MG63 (cell line): ENCODE measurements at places on chromosomes 16 and 17.
A peak's percentile ranks its signal among the peaks of the same experiment; 100 is the strongest.

DNA sequence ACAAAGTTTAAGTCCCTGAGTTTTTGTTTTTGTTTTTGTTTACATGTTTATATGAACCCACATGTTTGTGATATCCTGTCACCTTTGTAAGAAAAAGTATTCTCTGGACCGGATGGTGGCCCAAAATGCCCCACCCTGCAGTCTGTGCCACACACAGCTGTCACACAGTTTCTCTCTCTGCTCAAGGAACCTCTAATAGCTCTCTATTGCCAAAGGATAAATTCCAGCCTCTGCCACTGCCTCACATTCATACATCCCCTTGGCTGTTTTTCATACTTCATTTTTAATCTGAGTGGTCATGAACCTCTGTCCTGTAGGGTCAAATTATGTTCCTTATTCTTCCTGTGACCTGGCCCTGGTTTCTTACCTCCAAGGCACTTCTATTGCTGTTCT is 520.3 kb upstream of the CDH5 start:
- peak; percentile 11 for DNase-seq

DNA sequence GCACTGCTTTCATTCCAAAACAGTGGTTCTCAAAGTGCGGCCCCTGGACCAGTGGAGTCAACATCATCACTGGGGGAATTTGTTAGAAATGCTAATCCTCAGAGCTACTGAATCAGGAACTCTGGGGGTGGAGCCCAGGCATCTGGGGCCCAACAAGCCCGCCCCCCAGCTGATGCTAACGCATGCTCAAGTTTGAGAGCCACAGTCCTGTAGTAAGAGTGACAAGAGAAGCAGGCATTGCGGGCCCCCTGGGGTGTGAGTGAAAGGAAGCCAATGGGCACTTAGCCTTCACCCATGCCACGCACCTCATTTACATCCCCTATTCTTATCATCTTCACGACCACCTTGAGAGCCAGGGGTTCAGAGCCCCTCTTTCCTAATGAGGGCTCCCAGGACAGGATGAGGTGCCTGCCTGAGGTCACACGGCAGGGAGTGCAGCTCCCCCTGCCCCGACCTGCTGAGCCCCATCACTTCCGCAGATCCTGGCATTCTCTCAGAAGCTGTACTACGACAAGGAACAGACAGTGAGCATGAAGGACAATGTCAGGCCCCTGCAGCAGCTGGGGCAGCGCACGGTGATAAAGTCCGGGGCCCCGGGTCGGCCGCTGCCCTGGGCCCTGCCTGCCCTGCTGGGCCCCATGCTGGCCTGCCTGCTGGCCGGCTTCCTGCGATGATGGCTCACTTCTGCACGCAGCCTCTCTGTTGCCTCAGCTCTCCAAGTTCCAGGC is 9.1 kb downstream of the CA4 start:
- peak; percentile 54 for DNase-seq

GRCh38 chr17:50952013-50952412 is 85.9 kb upstream of the TOB1 start:
- peak; percentile 65 for DNase-seq

DNA sequence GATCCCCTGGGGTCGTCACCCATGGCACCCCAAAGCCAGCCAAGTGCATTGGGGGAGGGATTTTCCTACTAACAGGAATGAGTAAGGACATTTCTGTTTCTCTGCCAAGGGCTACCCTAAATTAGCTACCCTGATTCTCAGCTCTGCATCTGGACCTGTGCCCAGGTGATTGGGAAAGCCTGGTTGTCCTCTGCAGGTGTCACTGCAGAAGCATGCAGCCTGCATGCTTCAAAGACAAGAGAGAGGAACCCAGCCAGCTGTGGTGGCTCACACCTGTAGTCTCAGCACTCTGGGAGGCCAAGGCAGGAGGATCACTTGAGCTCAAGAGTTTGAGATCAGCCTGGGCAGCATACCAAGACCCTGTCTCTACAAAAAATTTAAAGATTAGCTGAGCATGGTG is 19.6 kb downstream of the BEAN1 start:
- no peak for DNase-seq

GRCh38 chr17:63946440-63947363 is 14.6 kb upstream of the CD79B start:
- peak; percentile 44 for DNase-seq

GRCh38 chr17:17494870-17495535 is 1.2 kb downstream of the RASD1 start:
- no peak for DNase-seq
